Stimulated activated CD4-positive, alpha-beta T cell treated with anti-CD3 and anti-CD28 coated beads, TNF-alpha, amount 100 ng/mL, for 4 hours (primary cell): ENCODE measurements at places on chromosomes 1 and 21.

GRCh38 chr1:109391626-109392025, 6.1 kb downstream of the SORT1 start:
- no peak for DNase-seq

DNA sequence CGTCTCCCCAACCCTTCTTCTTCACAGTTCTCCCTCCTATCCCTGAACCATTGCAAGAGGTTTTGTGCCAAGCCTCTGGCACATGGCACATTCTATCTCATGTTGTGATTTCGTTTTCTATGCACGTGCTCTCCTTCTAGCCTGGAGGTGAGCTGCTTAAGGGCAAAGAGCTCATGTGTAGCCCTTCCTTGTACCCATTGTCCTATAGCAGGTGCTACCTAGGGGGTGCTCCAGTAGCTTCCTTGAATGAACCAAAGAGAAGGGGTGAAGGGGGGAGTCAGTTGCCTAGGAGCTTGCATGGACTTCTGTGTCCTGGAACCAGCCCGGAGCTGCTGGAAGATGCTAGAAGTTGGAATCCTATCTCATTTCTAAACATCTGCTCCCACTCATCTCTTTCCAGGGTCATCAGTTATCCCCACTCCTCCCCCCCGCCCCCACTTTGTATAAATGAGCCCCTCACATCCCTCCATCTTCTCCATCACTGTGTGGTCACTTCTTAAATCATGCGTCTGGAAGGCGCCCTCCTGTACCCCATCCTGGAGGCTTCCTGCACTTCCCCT, 535 bp upstream of the DISC1 start:
- no peak for DNase-seq

- no peak for DNase-seq
Measured at GRCh38 chr1:70899735-70900134, 147.9 kb downstream of the PTGER3 start.

DNA sequence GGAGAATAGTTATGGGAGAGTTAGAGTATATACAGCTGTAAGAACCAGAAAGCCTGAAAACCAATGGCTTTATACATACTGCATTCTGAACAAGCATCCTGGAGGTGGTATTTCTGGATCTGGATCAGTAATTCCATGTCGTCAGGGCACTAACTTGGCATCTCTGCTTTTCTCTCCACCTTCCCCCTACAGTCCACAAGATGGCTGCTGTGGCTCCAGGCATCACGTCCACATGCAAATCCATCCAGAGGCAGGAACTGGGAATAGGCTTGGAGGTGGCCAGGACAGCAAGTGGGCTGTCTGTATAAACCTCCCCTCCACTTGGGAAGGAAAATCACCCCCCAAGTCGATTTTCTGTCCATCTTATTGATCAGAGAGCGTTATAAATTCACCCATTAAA, 86.2 kb upstream of the WDR26 start:
- DNase-seq: no peak

DNA sequence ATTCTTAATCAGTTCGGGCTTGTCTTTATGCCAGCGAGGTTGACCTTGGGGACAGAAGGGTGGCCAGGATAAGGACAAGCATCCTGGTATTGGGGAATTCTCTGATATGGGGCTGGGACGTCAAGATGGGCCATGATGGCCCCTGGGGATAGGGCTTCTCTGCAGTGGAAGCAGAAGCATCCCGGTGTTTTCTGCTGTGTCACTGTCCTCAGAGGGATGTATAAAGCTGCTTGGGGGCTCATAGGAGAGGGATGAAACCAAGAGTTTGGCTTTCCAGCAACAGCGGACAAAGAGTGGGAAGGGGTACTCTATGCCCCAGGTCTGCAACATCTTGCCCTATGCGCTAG, 1.4 kb upstream of the ATP1B1 start:
- no peak for DNase-seq

DNA sequence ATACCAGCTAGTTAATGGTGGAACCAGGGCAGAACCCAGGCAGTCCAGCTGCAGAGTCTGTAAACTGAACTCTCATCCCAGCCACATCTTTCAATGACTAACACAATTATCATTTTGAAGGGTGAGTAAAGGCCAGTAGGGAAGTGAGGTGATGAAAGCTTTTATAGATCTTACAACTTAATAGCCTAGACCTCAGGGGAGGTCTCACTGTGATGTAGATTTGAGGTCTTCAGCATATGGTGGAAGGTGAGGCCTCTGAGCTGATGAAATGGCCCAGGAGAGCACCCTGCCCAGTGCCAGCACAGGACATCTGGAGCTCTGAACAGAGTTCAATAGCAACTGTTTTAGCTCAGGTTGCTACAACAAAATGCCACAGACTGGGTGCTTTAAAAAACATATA, 44.8 kb upstream of the POU2F1 start:
- no peak for DNase-seq

DNA sequence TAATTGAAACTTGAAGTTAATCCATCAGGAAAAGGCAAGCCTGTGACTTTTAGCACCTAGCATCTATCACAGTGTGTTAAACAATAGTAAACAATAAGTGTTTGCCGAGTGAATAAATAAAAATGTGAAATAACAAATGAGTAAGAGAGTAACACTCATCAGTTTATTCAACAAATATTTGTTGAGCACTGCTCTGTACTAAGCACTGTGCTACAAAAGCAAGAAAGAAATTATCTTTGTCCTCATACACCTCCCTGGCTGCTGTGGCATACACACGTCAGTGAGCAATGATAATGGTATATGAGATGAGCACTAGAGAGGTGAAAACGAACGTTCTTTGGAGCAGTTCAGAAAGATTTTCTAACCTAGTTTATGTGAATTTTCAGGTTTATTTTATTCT, 295.0 kb upstream of the LRRC7 start:
- no peak for DNase-seq

DNA sequence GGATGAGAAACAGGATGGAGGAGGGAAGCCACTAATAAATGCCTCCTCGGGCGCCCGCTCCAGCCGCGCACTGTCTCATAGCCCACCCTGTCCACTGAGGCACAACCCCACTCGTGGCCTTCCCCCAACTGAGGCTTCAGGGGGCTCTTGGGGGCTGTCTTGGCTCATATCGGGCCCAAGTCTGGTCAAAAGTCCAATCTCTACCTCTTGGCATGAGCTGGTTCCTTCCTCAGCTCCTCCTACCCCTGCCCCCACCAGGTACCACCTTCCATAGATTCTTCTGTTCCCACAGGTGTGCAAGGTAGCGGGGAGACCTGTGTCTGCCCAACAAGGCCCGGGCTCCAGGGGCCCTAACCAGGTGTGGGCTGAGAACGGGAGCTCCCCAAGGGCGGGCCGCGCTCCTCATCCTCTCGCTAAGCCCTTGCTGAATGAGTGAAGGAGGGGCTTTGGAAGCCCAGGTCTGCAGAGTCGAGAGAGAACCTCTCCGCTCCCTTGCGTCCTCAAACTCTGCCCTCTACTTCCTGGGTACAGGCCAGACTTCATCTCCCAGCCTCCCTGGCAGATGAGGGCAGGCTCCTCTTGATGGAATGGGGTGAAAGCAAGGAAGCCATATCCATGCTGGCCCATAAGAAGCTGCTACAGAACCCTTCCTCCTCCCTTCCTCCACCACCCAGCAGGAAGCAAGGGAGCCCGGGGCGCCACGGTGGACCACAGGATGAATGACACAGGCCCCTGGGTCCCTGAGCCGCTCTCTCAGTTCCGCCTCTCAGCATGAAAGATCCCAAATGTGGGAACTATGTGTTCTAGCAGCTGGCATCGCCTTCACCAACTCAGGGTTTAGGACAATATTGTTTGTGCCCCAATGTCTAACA, 74.7 kb downstream of the PSMG1 start:
- no peak for DNase-seq

DNA sequence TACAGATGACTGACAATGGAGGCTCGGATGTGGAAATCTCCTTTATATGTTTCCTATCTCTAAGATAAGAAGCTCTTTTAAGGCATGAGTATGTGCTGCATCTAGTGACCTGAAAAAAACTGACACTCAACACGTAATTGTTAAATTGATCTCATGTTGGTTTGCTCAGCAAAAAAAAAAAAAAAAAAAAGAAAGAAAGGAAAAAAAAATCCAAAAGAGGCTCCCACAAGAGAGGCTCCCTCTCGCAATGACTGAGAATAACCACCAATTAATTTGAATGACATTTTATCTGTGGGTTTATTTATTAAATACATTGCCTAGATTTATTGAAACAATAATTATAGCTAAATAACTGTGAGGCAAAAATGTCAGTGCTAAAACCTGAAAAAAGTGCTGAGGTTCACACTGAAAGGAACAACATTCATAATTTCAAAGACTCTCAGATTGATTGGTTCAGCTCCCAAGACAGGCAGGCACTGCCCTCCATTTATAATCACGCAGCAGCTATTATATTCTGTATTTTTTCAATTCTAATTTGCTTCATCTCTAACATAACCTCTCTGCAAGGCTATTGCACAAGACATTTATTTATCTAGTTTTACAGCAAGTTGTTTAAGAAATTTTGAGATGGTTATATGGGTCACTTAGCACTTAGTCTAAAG, 184.5 kb upstream of the TMPRSS15 start:
- no peak for DNase-seq

DNA sequence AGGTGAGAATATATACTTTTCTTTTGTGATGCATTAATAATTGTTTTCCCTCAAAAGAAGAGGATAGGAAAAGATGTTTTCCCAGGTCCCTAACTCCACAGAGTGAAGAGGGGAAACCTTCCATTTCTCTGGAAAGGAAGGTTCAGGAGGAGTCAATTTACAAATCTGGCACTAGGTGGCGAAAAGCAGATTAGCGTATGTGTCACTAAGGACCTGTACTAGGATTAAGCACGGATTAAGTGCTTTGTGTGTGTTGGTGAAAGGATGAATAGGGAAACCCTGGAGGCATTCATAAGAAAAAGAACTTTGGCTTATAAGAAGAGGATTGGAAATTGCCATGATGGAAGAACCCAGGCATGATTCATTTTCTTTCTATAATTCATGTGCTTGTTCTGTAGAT, 410.1 kb upstream of the PLXNA2 start:
- DNase-seq: no peak

DNA sequence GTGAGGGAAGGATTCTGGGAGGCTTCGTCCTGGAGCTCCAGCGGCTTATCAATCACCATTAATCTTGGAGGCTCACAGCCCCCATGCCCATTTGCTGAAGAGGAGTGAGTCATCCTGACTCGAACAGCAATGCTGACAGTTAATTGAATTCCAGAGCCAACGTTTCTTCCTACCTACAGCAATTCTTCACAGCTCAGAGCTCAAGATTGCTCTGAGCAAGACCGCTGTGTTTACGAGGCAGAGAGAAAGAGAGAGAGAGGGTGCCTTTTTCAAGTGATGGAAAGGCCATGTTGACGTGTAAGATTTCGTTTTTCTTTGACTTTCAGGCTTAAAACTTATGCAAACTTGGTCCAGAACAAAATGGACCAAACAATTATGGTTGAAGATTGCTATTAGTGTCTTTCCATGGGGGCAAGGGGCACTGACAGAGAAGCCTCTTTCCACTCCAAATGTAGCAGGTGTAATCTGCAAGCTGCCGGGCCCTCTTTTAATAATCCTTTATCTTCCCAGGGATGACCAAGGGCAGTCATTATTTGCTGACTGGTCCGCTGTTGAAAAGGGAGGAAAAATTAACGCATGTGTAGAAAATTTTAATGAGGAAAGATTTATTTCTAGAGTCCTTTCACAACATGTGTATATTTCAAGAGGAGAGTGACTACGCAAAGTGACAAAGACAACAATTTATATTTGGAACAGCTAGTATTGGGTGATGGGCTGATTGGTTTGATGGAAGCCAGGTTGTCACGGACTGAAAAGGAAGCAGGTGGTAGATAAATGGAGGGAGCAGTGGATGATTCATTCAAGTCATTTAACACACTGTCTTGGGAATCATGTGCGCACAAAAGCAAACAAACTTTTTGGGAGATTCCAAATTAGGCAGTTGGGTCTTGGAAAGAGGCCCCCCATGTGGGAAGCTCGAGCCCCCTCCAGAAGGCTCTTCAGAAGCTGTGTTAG, 136.1 kb upstream of the IRF2BP2 start:
- no peak for DNase-seq

DNA sequence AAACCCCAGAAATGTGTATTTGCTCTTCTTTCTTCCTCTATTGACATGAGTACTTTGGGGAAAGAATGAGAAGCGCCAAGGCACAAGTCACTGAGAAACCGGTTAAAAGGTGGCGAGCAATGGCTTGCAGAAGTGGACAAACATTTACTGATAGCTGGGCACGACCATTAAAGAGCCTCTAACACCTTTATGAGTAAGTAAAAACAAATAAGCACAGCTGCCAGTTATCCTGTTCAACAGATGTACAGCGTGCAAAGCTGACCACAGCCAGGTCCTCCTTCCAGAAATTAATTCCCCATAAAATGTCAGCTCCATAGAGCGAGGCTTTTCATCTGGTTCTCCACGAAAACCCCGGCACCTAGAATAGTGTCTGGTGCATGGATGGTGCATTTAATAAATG, 72.7 kb downstream of the CAPZB start:
- DNase-seq: no peak

GRCh38 chr1:194629011-194629410, 1442.6 kb upstream of the B3GALT2 start:
- no peak for DNase-seq

DNA sequence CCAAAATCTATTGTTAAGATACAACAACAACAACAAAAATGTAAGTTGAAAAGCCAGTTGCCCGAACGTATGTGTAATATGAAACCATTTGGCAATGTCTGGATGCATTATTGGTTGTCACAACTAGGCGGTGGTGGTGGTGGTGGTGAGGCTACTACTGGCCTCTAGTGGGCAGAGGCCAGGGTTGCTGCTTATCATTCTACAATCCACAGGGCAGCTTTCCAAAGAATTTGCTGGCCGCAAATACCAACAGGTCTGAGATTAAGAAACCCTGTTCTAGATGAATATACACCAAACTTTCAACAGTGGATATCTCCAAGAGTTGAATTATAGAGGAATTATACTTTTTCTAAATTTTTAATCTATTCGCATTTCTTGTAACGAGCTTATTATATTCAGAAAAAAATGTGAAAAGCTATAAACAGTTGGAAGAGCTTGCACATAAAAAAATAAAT, 26.8 kb upstream of the ZNF697 start:
- no peak for DNase-seq

DNA sequence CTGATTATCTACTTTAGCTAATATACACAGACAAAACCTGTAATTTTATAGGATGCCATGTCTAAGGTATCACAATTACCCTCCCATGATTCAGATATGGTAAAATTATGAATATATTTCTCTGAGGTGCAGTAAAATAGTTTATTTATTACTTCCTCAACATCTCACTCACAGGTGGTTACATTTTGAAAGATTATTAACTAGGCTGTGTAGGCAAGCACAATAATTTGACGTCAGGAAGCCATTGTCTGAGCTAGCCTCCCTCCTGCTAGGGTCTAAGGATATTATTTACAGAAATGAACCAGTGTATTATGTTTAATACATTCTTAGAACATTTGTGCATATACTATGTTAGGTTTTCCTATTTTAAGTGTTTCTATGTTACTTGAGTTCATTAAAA, 69.9 kb upstream of the ADGRL2 start:
- no peak for DNase-seq

GRCh38 chr21:44657635-44658540, at the start of gene KRTAP12-3:
KRTAP12-3 (plus strand) TSS chr21:44657932; CDS start chr21:44657980, 48 bp downstream.
- DNase-seq: no peak

GRCh38 chr1:175278734-175279116, 86.1 kb upstream of the KIAA0040 start:
- DNase-seq: no peak

GRCh38 chr1:179298952-179299351, 5.4 kb downstream of the SOAT1 start:
- DNase-seq: peak; percentile 14
